Stimulated activated CD4-positive, alpha-beta T cell treated with anti-CD3 and anti-CD28 coated beads, Interleukin-1b, Interleukin-23, amount 100 ng/mL, for 1 hour (primary cell): ENCODE measurements at places on chromosomes 7 and 10.

DNA sequence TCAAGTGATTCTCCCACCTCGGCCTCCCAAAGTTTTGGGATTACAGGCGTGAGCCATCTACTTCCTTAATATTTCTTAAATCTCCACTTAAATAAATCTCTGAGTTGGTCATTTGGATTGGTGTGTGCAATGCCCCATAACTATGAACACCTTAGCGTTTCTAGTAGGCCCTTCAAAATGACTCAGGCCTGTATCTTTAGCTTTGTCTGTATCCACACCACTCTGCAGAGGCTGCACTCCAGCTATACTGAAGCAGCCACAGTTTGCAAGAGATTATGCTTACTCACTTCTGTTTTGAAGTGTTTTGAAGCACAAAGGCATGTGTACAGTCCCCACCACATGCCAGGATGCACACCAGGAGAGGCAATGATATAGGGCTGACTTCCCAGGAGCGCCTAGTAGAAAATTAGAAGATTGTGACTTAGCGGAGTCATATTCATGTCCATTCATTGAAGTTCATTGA is 2.4 kb upstream of the ST7 start:
- DNase-seq = no peak

DNA sequence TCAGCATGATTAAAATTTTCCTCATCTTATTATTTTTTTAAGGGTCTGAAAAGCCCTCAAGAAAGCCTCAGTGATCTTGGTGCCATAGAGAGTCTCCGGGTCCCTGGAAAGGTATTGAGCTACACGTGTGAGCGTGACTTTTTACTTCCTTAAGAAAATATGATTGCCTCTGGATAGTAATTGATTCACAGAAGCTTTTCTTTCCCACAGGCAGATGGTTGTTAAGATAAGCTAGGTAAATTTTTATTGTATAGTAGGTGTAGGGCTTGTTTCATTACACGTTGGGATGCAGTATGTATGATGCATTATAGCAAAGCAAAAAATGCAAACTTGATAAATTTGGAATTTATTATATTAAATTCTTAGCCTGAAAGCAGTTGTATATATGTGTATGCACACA is 7.7 kb downstream of the VPS50 start:
- no peak for DNase-seq

DNA sequence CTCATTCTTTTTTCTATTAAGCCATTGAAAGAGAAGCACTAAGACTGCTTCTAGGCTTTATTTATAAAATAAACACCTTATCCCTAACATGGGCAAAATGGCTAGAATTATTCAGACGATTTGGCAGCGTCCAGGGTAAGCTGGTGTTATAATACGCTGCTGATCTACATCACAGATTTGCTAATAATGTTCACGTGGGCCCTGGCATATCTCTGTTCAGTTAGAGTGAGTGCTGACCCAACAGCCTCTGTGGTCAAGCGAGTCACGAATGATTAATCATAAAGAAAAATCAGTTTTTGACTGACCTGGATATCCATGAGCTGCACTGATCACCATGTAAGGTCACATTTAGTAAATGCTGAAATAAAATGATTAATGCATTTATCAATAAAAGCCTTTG is 28.4 kb upstream of the CBLL1 start:
- DNase-seq = no peak

DNA sequence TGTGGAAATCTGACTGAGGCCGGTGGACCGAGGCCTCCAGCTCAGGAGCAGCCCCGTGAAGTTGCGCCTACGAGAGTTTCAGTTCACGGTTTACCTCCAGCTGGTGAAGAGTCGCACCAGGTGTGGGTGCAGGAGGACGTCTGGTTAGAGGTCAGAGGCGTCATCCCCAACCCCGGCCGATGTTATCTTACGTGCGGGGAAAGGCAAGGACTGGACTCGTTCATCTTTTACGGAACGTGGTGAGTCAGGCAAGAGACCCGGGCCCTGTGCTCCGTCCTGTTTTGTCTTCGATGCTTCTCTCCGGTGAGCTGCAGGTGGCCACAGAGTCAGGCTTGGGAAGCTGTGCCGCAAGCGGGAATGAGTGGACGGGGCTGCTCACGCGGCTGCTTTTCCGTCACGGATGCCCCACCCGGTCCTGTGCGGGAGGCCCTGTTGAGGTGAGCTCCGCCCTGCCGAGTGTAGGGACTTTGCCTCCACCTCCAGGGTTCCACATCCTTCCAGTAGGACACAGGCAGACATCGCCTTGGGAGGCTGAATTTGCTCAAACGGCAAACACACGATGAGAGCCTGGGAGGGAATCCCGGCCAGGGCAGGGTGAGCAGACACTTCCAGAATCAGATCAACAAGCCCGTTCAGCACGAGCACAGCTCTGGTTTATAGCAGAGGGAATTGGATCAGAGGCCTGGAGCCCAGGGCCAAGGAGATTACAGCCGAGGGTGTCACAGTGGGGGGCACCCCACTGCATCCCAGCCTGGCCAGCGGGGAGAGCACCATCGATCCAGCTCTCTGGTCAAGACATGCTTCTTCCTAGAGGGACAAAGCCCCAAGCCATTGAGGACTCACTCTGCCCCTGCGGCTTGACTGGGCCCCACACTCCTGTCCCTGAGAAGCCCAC is 50.1 kb upstream of the INPP5A start:
- no peak for DNase-seq

DNA sequence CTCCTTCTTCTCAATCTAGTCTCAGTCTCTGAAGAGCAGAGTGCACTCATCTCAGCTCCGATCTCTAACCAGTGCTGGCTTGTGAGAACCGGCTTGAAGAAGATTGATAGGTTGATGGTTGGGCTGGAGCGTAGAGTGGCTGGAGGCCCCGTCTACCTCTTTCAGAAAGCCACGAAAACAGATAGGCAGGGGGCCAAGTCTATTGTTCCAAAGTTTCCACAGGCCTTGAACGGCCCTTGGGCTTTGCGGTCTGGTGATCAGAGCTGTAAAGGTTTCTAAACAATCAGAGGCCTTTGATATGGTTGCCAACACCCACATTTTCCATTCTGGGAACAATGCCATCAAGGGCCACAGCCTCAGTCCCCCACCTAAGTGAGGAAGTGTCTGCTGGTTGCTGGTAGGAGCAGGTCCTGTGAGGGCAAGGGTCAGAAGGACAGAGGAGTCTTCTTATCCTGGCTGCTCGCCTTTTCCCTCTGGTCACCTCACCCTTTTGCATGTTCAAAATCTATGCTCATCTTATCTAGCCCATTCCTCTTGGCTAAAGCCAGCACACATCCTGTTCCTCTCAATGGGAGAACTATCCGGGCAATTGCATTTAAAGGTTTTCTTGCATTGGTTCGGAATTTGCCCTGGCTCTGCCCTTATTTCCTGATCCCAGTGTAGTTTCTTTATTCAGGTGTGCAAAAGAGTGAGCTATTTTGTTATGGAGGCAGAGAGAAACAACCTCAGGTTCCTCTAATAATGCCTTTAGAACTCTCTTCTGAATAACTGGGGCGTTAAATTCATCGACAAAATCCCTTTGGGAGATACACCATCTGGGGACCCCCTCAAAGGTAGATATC is 70.3 kb upstream of the KMT2E start:
- peak; percentile 32 for DNase-seq

DNA sequence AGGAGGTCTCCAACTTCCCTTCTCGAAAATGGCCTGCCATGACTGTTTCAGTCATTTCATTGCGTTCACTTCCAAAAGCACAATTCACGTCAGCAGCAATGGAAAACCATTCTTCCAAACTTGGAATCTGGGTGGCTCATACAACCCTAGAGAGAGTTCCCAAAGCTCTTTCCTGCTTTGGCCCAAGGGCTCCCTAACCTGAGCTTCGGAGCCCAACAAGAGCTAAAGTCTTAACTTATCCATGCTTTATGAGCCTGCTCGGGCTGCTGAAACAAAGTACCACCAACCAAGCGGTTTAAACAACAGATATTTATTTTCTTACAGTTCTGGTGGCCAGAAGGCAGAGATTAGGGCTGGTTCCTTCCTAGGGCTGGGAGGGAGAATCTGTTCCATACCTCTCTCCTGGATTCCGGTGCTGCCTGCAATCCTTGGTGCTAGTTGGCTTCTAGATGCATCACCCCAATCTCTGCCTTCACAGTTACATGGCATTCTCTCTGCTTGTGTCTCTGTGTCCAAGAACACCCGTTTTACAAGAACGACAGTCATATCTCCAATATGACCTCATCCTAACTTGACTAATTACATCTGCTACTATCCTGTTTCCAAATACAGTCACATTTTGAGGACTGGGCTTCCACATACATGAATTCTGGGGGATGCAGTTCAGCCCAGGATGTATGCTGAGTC is 33.5 kb downstream of the CAMK2B start:
- no peak for DNase-seq

DNA sequence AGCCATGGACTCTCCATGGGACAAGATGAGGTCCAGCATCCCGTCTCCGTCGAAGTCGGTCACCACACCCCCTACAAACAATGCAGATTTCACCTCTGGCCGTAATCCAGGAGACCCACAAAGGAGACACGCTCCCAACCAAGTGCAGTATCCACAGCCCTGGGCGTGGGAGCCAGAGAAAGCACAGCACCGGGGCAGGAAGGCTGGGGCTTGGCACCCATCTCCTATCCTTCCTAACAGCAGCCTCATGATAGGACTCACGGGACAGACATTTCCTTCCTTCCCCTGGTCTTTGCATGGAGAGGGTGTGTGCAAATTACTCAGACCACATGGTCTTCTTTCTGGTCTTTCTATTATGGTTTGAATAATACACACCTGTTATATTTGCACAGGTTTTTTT is 46.3 kb downstream of the GOLGA7B start:
- no peak for DNase-seq

- peak; percentile 2 for DNase-seq
These were observed 81.8 kb upstream of the FAM204A start for GRCh38 chr10:118423800-118424442.

DNA sequence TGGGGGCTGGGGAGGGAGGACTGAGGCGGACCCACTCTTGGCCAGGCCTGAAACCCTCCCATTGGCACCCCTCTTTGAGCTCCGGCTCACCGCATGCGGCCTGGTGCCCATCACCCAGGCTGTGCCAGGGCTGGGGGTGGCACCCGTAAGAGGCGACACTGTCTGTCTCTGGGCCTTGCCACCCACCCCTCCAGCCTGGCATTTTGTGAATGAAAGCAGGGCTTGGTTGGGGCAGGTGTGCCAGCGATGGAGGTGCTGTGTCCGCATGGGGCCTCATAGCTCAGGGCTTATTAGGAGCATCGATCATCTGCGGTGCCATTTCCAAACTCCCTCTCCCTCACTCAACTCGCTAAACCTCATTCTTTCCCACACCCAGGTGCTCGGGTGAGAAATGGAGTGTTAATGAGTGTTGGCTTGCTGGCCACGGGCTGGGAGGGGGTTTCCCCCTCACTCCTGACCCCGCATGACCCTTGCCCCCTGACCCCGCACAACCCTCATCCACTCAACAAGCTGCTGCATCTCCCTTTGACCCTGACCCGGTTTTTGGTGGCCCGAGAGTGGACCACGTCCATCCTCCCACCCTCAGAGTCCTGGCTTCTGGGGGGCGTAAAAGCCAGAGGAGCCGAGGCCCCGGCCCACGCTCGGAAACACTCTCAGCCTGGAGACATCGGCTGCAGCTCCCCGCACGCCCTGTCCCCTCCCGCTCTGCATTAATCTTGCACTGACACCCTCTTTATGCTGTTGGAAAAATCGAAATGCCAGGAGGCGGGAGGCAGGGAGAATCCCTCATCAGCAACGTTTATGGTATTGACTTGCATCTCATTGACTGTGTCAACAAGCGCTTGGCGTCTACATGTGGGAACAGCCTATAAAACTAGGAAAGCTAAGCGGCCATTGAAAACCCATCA is 161.2 kb downstream of the DNAJB6 start:
- no peak for DNase-seq

- DNase-seq = no peak
These were observed 124.4 kb upstream of the ITGB1 start for GRCh38 chr10:33082373-33082895.

GRCh38 chr7:19333706-19334105 is 188.5 kb upstream of the FERD3L start:
- DNase-seq = no peak

GRCh38 chr10:58608826-58609531 is 96.3 kb downstream of the BICC1 start:
- DNase-seq = no peak

GRCh38 chr7:130481898-130482297 is 10.0 kb upstream of the MEST start:
- no peak for DNase-seq

- DNase-seq = no peak
These were observed 24.5 kb downstream of the MTPAP start for GRCh38 chr10:30324448-30325110.

- no peak for DNase-seq
These were observed 32.1 kb upstream of the TFEC start for GRCh38 chr7:116062666-116063065.

GRCh38 chr10:79192677-79193003 is 123.9 kb downstream of the ZMIZ1 start:
- DNase-seq = no peak

- no peak for DNase-seq
These were observed 1340.9 kb downstream of the XPNPEP1 start for GRCh38 chr10:108582387-108582786.

GRCh38 chr7:129332254-129333035 is 101.8 kb upstream of the STRIP2 start:
- DNase-seq = no peak

- no peak for DNase-seq
These were observed 185.1 kb downstream of the DGKI start for GRCh38 chr7:137661634-137662033.

DNA sequence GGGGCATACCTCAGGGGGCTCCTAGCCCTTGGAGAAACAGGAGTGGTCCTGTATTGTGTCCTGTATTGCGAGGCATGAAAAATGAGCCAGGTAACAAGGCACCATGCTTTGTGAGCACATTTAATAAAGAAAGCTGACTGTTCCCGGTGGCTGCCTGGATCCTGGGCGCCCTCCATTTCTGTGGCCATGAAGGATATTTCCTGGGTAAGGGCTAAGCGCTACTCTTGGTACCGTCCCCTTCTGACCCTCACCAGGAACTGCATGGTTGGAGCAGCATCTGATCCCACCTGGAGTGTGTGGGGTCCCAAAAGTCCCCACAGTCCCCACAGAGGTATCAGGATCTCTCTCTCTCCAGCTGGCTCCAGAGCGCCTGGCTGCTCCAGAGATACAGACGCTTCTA is 139.5 kb downstream of the MAPK8 start:
- no peak for DNase-seq

- no peak for DNase-seq
These were observed 105.2 kb downstream of the NEURL1 start for GRCh38 chr10:103598654-103599115.

GRCh38 chr10:74103560-74104258 is 46.9 kb downstream of the AP3M1 start:
- DNase-seq = no peak

DNA sequence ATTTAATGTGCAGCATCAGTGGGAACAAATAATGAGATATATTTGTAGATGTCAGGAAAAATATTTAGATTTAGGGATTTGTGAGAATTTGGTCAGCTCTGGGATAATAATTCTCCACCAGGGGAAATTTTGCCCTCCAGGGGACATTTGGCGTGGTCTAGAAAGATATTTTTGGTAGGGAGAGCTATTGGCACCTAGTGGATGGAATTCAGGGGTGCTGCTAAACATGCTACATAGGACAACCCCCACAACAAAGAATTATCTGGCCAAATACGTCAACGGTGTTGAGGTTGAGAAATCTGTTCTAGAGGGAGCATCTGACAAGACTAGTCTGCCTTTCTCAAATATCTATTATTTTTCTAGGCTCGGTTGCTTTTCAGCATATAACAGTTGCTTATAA is 2.1 kb downstream of the ADK start:
- no peak for DNase-seq
